Esophagus muscularis mucosa (tissue), 4 donors: ENCODE measurements at places on chromosomes 2 and 18. TPM values are rescaled to one million over a fixed set of nuclear protein-coding genes. Genes with fewer than 3 reads are reported as not detected.

Gene SANBR
- 7.3 TPM for total RNA-seq

GRCh38 chr18:22981274-22982133 is 48.4 kb downstream of the RBBP8 start:
- H3K36me3 ChIP-seq, result no peaks in the 10 kb centered on the region
- H3K4me3 ChIP-seq, result no peak overlapping the region
- no peaks in the 10 kb centered on the region for H3K27me3 ChIP-seq
- H3K27ac ChIP-seq, result no peak overlapping the region
- no peak for DNase-seq

Gene EMILIN2
- total RNA-seq, result 19.2 TPM

Gene ANKRD30BL
- total RNA-seq, result not detected

Gene FOXI3
- not detected for total RNA-seq

GRCh38 chr2:145751629-145752028 is 1231.7 kb upstream of the ZEB2 start:
- DNase-seq, result no peak
- peaks cover 33% of the 10 kb centered on the region for H3K4me1 ChIP-seq
- H3K27ac ChIP-seq, result peak overlapping the region; percentile 38
- no peaks in the 10 kb centered on the region for H3K36me3 ChIP-seq
- no peak overlapping the region for H3K4me3 ChIP-seq

DNA sequence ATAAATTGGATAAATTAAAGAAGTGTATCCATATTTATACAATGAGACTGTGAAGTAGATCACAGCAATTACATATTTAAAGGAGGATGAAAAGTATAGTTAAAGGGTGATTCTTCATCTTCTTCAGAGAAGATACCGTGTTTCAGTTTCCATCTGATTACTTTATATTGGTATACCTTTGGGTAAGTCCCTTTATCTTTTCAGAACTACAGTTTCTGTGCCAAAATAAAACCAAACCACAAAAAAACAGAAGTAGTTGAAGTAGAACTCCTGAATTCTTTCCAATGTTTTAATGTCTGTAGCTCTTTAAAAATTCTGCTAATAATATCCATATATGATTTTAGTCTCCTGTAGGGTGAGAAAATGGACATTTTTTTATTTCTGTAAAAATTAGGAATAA is 231.2 kb upstream of the LINC00305 start:
- no peaks in the 10 kb centered on the region for H3K36me3 ChIP-seq
- no peaks in the 10 kb centered on the region for H3K4me1 ChIP-seq
- no peak overlapping the region for H3K27ac ChIP-seq
- H3K4me3 ChIP-seq, result no peak overlapping the region

- H3K27me3 ChIP-seq, result no peaks in the 10 kb centered on the region
- no peaks in the 10 kb centered on the region for H3K36me3 ChIP-seq
- H3K4me1 ChIP-seq, result peaks cover 56% of the 10 kb centered on the region
- DNase-seq, result no peak
Measured at GRCh38 chr18:35072616-35073015, 31.4 kb downstream of the MAPRE2 start.
